Activated CD8-positive, alpha-beta T cell treated with anti-CD3 and anti-CD28 coated beads, Interleukin-2, amount 10 ng/mL, durations not matched to agents 7 days and 5 days (primary cell): ENCODE measurements at places on chromosomes 4 and X. TPM values are rescaled to one million over a fixed set of nuclear protein-coding genes. Genes with fewer than 3 reads are reported as not detected.

Gene NDP
- total RNA-seq, result not detected

Gene ZNF711
- total RNA-seq, result 0.11 TPM

Gene RBM3
- 266 TPM for total RNA-seq

DNA sequence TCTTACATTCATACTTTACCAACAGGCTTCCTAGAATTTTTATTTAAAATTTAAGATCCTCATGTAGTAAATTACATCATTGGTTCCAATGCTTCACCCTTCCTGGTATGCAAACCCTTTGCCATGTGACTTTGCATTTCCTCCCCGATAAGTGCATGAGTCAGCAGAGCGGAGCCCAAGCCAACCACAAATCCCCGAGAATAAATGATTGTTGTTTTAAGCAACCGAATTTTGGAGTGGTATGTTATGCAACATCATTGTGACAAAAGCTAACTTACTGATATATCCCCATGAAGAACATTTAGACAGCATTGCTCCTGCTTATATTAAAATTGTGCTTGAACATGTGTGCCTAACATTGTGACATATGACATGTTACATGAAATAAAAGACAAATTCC is 199.4 kb upstream of the DDX53 start:
- DNase-seq, result no peak

Gene DCAF8L2
- total RNA-seq, result not detected

DNA sequence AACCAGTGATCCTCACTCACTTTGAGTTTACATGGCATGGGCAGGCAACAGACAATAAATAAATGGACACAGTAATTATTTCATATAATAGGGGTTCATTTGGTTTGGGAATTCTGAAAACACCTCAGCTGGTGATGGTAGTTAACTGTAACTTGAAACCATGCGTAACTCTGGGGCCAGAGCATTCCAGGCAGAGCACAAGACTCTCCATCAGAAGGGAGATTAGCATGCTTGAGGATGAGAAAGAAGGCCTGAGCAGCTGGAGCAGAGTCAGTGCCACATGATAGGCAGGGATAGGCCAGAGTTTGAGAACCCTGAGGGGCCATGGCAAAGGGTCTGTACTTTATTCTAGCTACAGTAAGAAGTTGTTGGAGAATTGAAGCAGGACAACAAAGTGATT is 56.3 kb upstream of the CXCL8 start:
- no peak for DNase-seq

GRCh38 chr4:82864336-82864979 is 26.5 kb downstream of the SEC31A start:
- peak; percentile 35 for DNase-seq

DNA sequence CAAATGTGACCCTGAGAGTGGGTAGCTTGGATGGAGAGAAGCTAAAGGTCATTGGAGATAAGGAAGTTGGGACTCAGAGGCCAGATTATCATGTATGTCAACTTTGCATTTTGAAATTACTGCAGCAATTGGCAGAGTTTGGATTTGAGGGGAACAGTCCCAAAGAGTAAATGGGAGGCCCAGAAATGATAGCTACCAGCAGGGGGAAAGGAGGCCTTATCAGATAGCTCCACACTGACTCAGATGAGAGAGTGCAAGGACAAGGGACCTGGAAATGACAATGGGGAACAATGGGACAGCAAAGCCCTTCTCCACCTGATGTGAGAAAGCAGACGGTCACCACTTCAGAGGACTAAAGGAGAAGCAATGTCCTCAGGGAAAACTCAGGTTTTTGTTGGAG is 201.5 kb upstream of the JADE1 start:
- no peak for DNase-seq

DNA sequence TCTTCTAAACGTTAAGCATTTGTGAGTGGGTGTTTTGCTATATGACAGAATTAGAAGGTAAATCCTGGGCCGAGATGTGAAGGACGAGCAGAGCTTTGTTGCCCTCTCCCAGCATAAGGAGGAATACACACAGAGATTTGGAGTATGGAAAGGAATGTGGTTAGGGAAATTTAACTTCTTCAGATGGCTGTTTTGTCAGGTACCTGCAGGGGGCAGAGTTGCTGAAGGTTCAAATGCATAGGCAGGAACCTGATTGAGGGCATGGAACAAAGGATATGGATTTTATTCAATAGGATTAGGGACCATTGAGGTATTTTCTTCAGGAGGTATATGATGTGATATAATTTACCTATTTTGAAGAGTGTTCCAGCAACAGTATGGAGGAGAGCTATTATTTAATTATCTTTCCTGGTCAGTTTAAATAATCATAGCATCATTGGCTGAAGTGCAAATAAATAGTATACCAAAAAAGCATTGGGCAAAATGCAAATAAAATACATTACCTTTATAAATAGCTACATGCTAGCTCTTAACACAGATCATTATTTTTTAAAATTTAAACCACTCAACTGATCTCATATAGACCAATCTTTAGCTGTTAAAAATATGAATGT is 143.6 kb downstream of the SLIT2 start:
- DNase-seq, result peak; percentile 29

- DNase-seq, result no peak
Observed at GRCh38 chrX:128634754-128635153, 582.6 kb upstream of the ACTRT1 start.

- peak; percentile 91 for DNase-seq
Observed at GRCh38 chr4:1726146-1726934, 5.0 kb downstream of the TACC3 start.

Gene PIR
- total RNA-seq, result 0.91 TPM

Gene RAPGEF2
- total RNA-seq, result 12.2 TPM

DNA sequence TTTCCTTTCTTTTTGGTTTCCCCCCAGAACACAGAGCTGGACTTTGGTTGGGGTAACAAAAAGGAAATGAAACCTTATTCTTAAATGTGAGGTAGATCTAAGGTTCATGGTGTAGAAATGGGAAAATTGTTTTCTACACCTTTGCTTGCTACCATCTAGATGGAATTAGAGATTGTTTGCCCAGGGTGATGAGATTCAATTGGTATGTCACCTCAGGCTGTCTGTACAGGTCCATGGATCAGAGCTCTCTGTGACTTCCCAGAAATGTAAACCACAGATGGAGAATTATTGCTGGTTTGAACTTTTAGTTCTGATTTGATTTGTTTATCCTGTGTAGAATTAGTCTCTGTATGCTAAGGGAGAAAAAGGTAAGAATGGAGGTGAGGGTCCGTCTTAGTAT is 146.7 kb downstream of the PCDH7 start:
- DNase-seq, result no peak

DNA sequence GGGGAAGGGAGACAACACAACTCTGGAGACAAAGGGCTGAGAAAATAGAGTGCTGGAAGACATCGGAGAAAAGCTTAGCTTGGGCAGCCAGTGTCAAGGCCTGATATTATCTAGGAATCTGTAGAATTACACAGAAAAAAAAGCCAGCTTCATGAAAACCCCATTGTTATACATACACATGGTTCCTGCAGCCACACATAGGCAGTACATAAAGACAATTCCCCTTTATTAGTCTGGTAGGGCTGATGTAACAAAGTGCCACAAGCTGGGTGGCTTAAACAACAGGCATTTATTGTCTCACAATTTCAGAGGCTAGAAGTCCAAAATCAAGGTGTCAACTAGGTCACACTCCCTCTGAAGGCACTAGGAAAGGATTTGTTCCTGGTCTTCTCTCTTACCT is 503.5 kb downstream of the MID1IP1 start:
- no peak for DNase-seq

Gene PCGF3
- 36.2 TPM for total RNA-seq

GRCh38 chr4:164783976-164784375 is 30.0 kb downstream of the SMIM31 start:
- no peak for DNase-seq

DNA sequence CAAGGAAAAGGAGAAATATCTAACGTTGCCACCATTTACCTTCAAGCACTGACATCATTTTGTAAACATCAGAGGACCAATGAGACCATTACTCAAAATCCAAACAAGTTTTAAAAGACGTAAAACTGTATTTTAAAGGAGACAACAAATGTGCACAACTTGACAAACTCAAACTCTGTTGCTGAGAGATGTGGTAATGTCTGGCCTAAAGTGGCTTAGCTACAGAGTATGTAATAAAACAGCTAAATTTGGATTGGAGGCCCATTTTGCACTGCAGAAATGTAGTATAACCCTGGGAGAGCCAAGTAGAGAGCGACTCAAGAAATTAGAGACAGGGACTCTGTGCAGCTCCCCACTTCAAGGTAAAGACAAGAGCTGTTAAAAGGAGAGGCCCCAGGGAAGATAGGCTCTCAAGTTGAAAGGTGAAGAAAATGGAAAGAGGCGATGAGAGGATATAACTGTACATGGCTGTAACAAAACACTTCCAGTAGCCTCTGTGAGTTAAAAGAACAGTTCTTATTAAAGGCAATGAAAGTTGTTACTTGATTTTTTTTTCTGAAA is 20.3 kb downstream of the UNC5C start:
- DNase-seq, result no peak

- no peak for DNase-seq
Observed at GRCh38 chr4:156778606-156779005, 193.0 kb downstream of the PDGFC start.

Gene ODAM
- not detected for total RNA-seq

Gene KLF8
- total RNA-seq, result 2.8 TPM

GRCh38 chr4:13445841-13446790 is 38.0 kb downstream of the RAB28 start:
- no peak for DNase-seq

GRCh38 chr4:17646693-17647092 is 32.3 kb downstream of the MED28 start:
- DNase-seq, result no peak

DNA sequence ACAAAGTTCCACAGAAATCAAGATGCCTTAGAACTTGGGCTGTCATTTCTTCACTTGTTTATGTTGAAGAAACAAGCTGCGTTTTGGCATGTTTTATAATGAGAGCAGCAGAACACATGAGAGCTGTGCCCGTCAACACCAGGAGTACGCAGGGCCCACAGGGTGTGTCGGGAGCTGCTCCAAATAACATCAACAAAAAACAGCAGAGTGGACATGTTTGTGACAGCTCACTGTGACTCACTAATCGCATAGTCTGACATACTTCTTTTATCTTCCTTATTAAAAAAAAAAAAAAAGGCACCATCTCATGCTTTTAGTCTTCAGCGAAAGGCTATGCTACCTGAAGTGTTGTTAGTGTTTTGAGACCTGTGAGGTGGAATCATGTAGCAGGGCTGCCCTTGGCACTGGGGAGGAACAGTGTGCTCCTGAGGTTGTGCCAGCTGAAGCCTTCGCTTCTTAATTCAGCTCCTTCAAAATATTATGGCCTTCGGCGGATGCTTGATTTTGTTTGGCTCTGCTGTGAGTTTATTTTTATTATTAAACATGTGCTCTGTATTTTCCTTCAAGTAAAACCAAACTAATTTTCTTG is 32.8 kb downstream of the FHDC1 start:
- no peak for DNase-seq

Gene SLC9B1
- 0.83 TPM for total RNA-seq

Gene CFAP99
- total RNA-seq, result not detected

DNA sequence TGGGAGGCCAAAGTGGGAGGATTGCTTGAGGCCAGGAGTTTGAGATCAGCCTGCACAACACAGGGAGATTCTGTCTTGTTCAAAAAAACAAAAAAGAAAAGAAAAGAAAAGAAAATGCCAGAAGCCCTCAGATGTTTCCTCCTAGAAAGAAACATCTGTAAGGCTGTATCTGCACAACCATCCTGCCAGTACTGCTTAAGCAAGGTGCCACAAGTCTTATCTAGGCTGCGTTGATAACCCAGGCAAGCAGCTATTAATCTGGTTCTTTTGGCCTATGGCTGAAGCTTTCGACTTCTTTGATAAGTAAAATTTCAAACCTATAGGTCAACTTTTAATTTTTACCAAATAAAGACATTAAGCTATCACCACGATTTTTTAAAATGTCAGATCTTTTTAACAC is 3.1 kb downstream of the COX18 start:
- DNase-seq, result no peak

GRCh38 chr4:39609454-39609931 is 29.2 kb downstream of the SMIM14 start:
- no peak for DNase-seq

- no peak for DNase-seq
Observed at GRCh38 chr4:181323061-181323460, 920.1 kb upstream of the TENM3 start.

Gene PASD1
- not detected for total RNA-seq
